Caco-2 (cell line): ENCODE measurements at places on chromosomes 2 and 18. TPM values are rescaled to one million over a fixed set of nuclear protein-coding genes. Genes with fewer than 3 reads are reported as not detected.

DNA sequence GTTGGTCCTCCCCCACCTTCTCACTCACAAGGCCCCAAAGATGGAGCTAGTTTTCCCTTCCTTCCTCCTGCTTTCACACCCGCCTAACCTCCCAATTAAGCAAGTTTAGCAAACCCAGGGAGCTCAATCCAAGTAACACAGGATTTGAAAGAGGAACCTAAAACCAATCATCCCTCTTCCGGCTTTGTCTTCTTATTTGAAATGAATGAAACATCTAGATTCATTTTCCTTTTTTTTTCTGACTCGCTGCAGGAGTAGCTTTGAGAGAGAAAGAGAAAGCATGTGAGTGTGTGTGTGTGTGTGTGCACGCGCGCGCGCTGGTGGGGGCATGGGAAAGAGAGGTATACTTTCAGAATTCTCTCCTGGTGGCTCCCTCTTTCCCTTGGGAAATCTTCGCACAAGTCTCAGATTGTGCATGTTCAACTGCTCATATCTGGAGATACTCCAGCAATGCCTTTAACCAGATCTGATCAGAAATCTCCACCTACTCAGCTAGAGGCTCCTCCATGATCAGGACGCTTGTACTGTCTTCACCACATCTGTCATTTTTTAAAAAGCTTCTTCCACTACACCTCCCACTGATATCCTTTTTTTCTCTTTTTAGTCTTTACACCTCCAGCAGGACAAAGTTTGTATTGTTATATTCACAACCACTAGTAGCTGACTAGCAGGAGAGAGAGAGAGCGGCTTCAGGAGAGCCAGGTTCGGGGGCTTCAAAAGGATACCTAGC, 1.7 kb downstream of the SLC8A1 start:
- H3K27me3 ChIP-seq, result no peaks in the 10 kb centered on the region
- DNase-seq, result no peak
- H3K27ac ChIP-seq, result no peak overlapping the region
- H3K36me3 ChIP-seq, result no peaks in the 10 kb centered on the region
- H3K4me3 ChIP-seq, result no peak overlapping the region
- no peaks in the 10 kb centered on the region for H3K4me1 ChIP-seq

- no peaks in the 10 kb centered on the region for H3K27me3 ChIP-seq
- no peak for DNase-seq
- no peak overlapping the region for H3K27ac ChIP-seq
- H3K4me1 ChIP-seq, result no peaks in the 10 kb centered on the region
Observed at GRCh38 chr2:190060019-190060418, 2.5 kb downstream of the MSTN start.

SIX2 gene
- 0.88 and 1.9 TPM in 2 replicates for total RNA-seq

DNA sequence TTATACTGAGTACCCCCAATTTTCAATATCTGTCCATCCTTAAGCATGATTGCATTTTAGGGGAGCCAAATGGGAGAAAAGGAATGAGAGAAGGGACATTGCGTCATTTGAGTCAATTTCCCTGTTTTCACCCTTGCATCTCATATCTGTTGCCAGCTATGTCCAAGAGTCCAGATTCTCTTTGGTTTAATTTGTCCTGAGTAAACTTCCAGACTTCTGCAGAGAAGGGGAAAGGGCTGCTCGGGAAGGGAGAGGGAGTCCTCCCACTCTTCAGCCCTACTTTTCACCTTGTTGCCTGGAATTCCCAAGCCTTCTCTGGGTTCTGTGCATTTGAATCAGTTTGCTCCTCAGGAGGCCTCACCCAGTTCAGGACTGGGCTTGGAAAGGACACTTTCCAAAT, 16.5 kb downstream of the GREB1 start:
- no peaks in the 10 kb centered on the region for H3K36me3 ChIP-seq
- DNase-seq, result no peak
- H3K4me3 ChIP-seq, result no peak overlapping the region
- no peaks in the 10 kb centered on the region for H3K27me3 ChIP-seq
- no peak overlapping the region for H3K27ac ChIP-seq

- H3K36me3 ChIP-seq, result no peaks in the 10 kb centered on the region
- no peak overlapping the region for H3K27ac ChIP-seq
- H3K27me3 ChIP-seq, result no peaks in the 10 kb centered on the region
- peaks cover 48% of the 10 kb centered on the region for H3K4me1 ChIP-seq
Observed at GRCh38 chr18:58529714-58530354, 99.1 kb downstream of the ALPK2 start.

DNA sequence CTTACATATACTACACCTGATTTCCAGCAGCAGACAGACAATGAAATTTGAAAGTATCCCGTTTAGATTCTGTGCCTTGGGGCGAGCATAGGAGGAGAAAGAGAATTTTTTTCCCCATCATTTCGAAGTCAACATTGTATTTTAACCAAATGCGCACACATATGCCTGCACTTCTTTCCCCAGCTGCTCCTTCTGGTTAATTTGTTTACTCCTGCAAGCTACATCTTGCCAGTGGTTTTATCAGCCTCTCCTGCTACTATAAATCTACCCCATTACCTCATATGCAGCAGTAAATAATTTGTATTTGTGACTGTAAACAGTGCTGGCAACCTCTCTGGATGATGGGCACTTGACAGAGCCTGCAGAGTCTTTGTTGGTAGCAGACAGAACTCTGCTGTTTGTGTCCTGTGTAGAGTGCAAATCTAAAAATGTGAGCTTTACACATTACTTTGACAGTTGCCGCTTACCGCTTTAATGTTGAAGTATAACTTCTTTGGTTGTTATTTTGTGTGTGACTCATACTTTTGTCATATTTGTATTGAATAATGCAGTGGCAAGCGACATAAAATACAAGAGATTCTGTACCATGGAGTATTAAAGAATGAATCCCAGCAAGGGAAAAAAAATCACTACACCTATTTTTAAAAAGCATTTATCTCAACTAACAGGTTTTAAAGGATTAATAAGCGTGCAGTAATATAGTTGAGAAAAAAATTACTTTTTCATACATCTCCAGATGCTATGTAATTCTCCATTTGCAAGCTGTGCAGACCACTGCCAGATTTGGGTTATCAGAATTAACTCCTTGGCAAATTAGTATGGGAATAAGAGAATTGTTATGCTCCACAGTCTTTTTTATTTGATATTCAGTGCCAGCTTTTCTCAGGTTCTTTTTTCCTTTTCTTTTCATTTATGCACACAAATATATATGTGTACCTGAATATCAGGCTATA, 536.8 kb downstream of the XIRP2 start:
- H3K27ac ChIP-seq, result no peak overlapping the region
- DNase-seq, result no peak
- H3K36me3 ChIP-seq, result no peaks in the 10 kb centered on the region
- H3K27me3 ChIP-seq, result no peaks in the 10 kb centered on the region
- H3K4me3 ChIP-seq, result no peak overlapping the region
- H3K4me1 ChIP-seq, result no peaks in the 10 kb centered on the region

DNA sequence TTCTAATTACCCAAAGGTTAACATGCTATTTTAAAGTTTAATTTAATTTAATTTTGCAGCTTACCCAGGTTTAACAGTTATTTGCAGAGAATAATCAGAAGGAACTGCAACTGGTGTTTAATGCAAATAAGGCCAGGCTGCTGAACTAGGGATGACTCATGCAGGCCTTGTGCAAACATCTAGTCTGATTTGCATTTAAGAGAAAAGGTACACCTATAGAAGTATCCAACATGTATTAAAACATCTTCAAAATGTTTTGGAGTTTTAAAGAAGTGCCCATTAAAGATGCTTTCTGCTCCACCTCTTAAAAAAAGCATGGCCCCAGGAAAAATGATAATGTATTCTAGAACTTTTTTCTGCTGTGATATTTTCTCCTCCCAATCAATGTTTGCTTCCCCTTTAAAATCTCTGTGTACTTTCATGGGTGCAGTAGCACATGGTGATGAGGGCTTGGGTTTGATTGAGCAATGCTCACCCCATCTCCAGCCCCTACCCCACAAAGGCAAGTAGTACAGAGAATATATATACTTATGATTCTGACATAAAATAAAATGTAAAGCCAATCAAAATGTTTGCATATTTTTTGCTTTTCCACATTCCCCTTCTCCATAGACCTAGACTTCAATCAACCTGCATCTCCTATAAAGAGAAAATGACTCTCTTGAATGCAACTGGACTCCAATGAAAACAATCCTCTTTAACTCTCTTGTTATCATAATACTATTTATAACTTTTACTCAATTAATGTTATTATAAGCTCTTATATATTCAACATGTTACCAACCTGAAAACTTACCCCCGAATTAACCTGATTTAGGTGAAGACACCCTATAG, 54.1 kb downstream of the ATP8B1 start:
- no peak overlapping the region for H3K4me3 ChIP-seq
- peaks cover 20% of the 10 kb centered on the region for H3K4me1 ChIP-seq
- H3K36me3 ChIP-seq, result no peaks in the 10 kb centered on the region
- H3K27me3 ChIP-seq, result no peaks in the 10 kb centered on the region

DNA sequence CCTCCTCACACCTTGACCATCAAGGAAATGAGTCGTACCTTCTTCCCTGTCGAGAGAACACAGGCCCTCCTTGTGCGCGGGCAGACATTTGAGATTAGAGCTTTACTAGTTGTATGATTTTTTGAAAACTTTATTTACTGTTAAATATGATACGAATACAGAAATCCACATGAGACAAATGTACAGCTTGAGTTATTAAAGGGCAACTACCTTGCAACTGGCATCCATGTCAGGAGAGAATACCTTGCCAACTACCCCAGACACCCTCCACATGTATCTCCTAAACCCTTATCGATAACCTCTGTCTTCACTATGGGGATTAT, 28.3 kb downstream of the KLHL23 start:
- peak overlapping the region; percentile 34 for H3K27ac ChIP-seq
- no peak for DNase-seq
- H3K27me3 ChIP-seq, result no peaks in the 10 kb centered on the region
- no peaks in the 10 kb centered on the region for H3K36me3 ChIP-seq
- H3K4me3 ChIP-seq, result no peak overlapping the region

MARCHF4 gene
- total RNA-seq, result not detected in 2 replicates

- no peak overlapping the region for H3K4me3 ChIP-seq
- H3K4me1 ChIP-seq, result no peaks in the 10 kb centered on the region
- H3K27ac ChIP-seq, result no peak overlapping the region
- DNase-seq, result no peak
- H3K27me3 ChIP-seq, result no peaks in the 10 kb centered on the region
Observed at GRCh38 chr2:217995731-217996231, 7.0 kb downstream of the TNS1 start.

DNA sequence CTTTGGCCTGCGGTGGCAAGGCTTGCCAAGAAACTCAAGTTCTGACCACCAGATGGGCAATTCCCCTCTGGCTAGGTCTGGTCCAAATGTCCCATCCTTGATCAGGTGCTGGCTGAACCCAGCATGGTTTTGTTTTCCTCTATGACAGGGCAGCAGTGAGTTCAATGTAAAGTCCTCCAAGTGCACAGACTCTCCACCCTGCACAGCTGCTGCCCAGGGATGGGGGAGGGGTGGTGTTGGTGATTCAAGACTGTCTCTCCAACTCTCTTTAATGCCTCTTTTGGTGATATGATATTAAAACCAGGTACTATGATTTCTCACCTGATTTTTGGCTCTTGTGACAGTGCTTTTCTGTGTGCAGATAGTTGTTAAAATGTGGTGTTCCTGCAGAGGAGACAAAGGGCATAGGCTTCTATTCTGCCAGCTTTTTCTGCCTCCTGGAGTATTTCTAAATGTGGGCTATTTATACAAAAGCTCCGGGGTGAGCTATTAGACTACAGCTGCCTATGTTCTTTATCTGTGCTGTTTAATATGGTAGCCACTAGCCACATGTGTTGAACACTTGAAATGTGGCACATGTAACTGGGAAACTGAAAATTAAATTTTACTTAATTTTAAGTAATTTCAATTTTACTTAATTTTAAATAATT, 64.0 kb upstream of the STK39 start:
- DNase-seq, result no peak
- no peaks in the 10 kb centered on the region for H3K27me3 ChIP-seq
- no peaks in the 10 kb centered on the region for H3K36me3 ChIP-seq

DNA sequence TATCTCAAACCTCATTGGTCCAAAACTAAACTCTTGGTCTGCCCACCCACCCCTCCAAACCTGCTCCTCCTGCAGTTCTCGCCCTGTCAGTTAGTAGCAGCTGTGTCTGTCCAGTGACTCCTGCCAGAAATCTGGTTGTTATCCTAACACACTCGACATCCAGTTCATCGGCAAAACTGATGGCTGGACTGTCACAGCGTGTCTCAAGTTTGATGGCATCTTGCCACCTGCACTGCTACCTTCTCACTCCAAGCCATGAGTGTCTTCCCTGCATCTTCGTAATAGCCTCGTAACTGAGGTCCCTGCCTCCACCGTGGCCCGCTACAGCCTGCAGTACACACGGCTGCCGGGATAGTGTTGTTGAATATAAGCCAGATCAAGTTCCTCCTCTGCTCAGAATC, 470.1 kb upstream of the RAB12 start:
- H3K27me3 ChIP-seq, result no peaks in the 10 kb centered on the region
- DNase-seq, result no peak
- no peak overlapping the region for H3K4me3 ChIP-seq
- H3K27ac ChIP-seq, result peak overlapping the region; percentile 66
- no peaks in the 10 kb centered on the region; the same call in 1 of the 2 replicates for H3K36me3 ChIP-seq

GRCh38 chr2:167689444-167689843, 558.0 kb downstream of the STK39 start:
- H3K27me3 ChIP-seq, result no peaks in the 10 kb centered on the region
- H3K4me3 ChIP-seq, result no peak overlapping the region
- H3K27ac ChIP-seq, result no peak overlapping the region
- no peaks in the 10 kb centered on the region for H3K4me1 ChIP-seq
- H3K36me3 ChIP-seq, result no peaks in the 10 kb centered on the region

GREB1 gene
- 2.2 and 2.4 TPM in 2 replicates for total RNA-seq

- H3K4me1 ChIP-seq, result peaks cover 15% of the 10 kb centered on the region
- peak overlapping the region; percentile 84 for H3K4me3 ChIP-seq
- peak overlapping the region; percentile 86 for H3K27ac ChIP-seq
- no peaks in the 10 kb centered on the region for H3K27me3 ChIP-seq
- DNase-seq, result no peak
Observed at GRCh38 chr2:65227020-65227455, 593 bp upstream of the ACTR2 start.

CYTIP gene
- total RNA-seq, result 0.26 and 1.1 TPM in 2 replicates

DPYSL5 gene
- 0.74 and 2.4 TPM in 2 replicates for total RNA-seq

- H3K4me1 ChIP-seq, result no peaks in the 10 kb centered on the region
- no peaks in the 10 kb centered on the region for H3K36me3 ChIP-seq
- no peak for DNase-seq
Observed at GRCh38 chr2:134175834-134176233, 78.0 kb upstream of the MGAT5 start.

- no peak overlapping the region for H3K4me3 ChIP-seq
- no peaks in the 10 kb centered on the region for H3K27me3 ChIP-seq
- DNase-seq, result no peak
- no peak overlapping the region for H3K27ac ChIP-seq
- no peaks in the 10 kb centered on the region for H3K36me3 ChIP-seq
Observed at GRCh38 chr2:148451046-148451445, 193.5 kb upstream of the EPC2 start.

- H3K36me3 ChIP-seq, result no peaks in the 10 kb centered on the region
- peak; percentile 69 for DNase-seq
- H3K4me1 ChIP-seq, result peaks cover 30% of the 10 kb centered on the region
- peak overlapping the region; percentile 54 for H3K27ac ChIP-seq
- no peak overlapping the region for H3K4me3 ChIP-seq
- H3K27me3 ChIP-seq, result no peaks in the 10 kb centered on the region
Observed at GRCh38 chr2:25018681-25019080, 23.2 kb upstream of the EFR3B start.

GRCh38 chr18:48949050-48949605, 1.6 kb downstream of the SMAD7 start:
- peak overlapping the region; percentile 71 for H3K4me3 ChIP-seq
- H3K4me1 ChIP-seq, result peaks cover 22% of the 10 kb centered on the region
- H3K36me3 ChIP-seq, result no peaks in the 10 kb centered on the region
- DNase-seq, result no peak
- no peaks in the 10 kb centered on the region for H3K27me3 ChIP-seq

MAPK4 gene
- total RNA-seq, result 0.63 and 0.88 TPM in 2 replicates

SLC4A5 gene
- 1.9 and 2.2 TPM in 2 replicates for total RNA-seq

GRCh38 chr2:133591164-133591563, 22.9 kb upstream of the NCKAP5 start:
- no peak overlapping the region for H3K4me3 ChIP-seq
- no peaks in the 10 kb centered on the region for H3K36me3 ChIP-seq
- DNase-seq, result no peak
- H3K27me3 ChIP-seq, result peaks cover 2% of the 10 kb centered on the region; the same call in 1 of the 2 replicates
- no peak overlapping the region for H3K27ac ChIP-seq
